Fibroblast of skin of left quadriceps (primary cell): ENCODE measurements at places on chromosomes 6 and 20.

- no peak for DNase-seq
These were observed 53.4 kb downstream of the MRPL14 start for GRCh38 chr6:44073612-44074438.

- no peak for DNase-seq
These were observed 185.0 kb downstream of the HS3ST5 start for GRCh38 chr6:114157848-114158247.

DNA sequence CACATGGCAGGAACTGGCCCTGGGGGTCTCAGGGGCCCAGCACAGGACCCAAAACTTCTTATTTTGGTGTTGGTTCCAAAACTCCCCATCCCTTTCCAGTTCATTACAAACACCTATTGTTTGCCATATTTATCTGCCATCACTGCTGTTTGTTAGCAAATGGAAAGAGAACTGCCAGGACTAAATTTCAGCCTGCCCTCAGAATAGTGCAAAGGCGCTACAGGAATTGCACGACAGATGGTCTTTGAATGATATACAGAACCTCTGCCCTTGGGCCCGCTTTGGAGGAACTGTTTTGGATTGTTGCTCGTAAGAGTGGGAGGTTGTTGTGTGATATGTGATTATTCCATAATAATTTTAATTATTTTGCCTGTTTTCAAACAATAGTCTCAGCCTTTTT lies 199.0 kb upstream of the FBXL4 start:
- DNase-seq: no peak

- peak; percentile 26 for DNase-seq
These were observed 13.5 kb upstream of the ZNF391 start for GRCh38 chr6:27374824-27375612.

DNA sequence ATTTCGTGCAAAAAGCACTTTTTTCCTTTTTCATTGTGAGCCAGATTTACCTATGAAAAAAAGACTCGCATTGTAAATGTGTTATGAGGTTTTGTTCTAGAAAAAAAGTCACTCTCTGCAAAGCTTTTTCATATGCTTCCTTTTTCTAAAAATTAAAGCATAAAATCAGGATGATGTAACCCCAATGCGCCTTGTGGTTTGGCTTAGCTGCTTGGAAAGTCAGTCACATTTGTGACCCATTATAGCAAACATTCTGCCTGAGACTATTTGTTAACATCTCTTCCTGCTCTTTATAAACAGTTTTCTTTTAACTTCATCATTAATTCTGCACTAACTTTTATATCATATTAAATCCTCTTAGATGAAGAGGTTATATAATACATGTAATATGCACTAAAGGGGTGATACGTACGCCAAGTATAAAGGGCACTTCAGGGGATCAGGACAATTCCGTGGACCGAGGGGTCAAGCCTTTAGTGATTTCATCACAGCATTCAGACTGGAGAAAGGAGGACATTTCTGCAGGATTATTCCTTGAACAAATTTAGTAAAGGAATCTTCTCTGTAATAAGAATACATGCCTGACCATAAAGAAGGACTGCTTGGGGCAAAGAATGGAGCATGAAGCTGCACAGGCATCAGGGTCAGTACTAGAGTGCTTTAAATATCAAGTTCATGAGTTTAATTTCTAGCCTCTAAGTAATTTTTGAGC lies 48.1 kb upstream of the SMLR1 start:
- DNase-seq: peak; percentile 76

DNA sequence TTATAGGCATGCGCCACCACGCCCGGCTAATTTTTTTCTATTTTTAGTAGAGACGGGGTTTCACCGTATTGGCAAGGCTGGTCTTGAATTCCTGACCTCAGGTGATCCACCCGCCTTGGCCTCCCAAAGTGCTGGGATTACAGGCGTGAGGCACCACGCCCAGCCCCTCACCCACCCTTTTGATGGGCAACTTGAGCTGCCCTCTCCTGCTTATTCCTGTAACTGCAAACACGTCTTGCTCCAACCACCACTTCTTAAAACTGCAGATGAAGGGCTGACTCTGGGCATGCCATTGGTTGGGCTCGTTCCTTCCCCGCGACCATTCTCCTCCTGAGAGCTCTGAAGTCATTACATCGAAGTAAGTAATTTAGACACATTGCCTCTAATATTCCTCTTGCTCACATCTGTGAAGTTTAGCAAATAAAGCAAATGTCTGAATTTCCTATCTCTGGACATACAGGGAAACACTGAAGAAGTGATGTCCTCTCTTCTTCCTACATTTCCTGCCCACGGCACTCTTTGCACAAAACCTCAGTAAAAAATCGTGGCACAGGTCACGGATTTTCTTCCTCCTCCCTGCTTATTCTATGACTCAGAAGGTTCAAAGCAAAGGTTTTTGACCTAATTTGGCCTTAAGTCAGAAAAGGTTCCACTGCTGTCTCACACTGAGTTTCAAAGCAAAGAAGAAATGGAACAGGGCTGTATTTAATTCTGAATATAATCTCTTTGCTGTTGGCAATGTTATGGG lies 117.5 kb downstream of the GMPR start:
- DNase-seq: no peak

GRCh38 chr6:118476551-118476950 lies 71.5 kb upstream of the PLN start:
- DNase-seq: no peak

DNA sequence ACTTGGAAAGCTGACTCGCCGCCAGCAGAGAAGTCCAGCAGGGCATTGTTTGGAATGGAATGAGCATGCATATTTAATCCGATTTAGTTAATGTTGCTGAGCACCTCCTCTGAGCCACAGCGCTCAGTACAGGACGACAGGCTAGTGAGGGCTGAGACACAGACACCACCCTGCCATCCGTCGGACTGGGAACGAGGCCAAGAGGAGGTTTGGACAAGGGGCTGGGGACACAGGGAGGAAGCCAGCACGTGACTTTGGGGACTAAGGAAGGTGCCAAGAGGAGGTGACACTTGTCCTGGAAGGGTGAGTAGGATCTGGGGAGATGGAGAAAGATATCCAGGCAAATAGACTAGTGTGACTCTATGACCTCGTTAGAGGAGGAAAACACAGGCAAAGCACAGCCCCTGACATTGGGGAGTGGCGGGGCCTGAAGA lies 152.5 kb upstream of the ECI2 start:
- DNase-seq: no peak

DNA sequence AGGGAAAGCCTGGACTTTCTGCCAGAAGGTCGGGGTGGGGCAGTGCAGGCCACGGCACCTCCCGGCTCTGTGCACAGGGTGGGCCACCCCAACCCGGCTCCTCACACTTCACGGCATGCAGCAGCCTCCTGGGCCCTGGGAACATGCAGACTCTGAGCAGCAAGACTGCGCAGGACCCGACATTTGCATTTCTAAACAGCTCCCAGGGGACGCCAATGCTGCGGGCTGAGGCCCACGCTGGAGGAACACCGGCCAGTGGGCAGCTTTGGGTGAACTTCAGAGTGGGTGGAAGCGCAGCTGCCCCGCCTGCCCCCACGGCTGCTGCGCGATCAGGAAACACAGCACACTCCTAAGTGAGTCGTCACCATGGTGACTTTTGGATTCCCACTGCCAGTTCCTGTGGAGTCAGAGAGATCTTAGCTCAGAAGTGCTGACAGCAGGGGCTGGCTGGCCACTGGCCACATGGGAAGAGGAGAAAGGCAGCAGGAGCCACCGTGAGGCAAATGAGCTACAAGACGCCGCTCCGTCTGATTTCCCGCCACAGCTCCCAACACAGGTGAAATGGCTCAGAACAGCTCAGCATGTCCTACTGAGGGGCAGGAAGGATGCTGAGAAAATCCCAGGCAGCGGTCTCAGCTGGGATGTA lies 52.1 kb downstream of the RNASET2 start:
- no peak for DNase-seq

DNA sequence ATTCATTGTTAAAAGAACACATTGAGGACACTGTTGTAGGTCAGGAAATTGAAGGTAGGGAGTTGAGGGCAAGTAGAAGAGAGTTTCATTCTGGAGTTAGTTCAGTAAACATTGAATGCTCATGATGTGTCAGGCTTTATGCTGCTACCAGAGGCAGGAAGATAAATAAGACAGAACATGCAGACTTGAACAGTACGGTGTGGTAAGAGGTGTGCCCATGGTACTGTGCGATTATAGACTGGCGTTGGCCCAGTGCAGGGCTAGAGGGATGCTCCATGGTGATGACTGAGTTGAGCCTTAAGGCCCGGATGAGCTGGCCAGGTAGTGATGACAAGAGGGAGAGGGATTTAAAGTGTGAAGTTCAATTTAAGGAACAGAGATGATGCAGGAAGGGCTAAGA lies 50.8 kb downstream of the CARMIL1 start:
- DNase-seq: no peak

GRCh38 chr20:2234598-2235191 lies 61.1 kb upstream of the TGM3 start:
- DNase-seq: no peak

GRCh38 chr6:113315165-113315564 lies 542.0 kb upstream of the MARCKS start:
- DNase-seq: no peak

GRCh38 chr20:19806806-19807190 lies 48.7 kb downstream of the RIN2 start:
- no peak for DNase-seq

- DNase-seq: peak; percentile 96
These were observed 26.2 kb downstream of the ARHGAP18 start for GRCh38 chr6:129683601-129684322.

- DNase-seq: no peak
These were observed 45.3 kb upstream of the STXBP5 start for GRCh38 chr6:147158881-147159280.

GRCh38 chr6:81842254-81842653 lies 89.8 kb upstream of the TENT5A start:
- no peak for DNase-seq

DNA sequence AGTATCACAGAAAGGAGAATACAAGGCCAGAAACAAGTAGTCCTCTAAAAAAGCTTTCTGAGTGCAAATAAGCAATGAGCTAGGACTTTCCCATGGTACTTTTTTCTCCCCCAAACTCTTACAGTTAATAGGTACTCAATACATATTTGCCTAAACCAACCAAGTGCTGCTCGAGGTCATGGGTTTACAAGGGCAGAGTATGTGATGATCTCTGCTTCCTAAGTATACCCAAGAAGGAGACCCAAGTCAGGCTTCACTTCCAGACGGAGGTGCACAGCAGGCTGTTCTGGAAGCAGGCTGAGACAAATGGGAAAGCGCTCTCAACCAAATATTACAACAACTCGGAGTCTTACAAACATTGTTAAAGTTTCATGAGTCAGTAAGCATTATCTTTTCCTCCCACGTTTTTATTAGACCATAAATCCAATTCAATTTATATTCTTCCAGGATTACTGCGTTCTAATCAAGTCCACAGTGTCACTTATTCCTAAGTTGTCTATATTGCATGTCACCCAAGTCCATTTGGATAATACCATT lies 8.1 kb downstream of the FYN start:
- DNase-seq: no peak

- DNase-seq: no peak
These were observed 1296.8 kb upstream of the EYS start for GRCh38 chr6:67003844-67004243.

- DNase-seq: no peak
These were observed 56.5 kb upstream of the MAP3K7 start for GRCh38 chr6:90643381-90643780.

GRCh38 chr6:40832691-40833090 lies 206.3 kb downstream of the UNC5CL start:
- no peak for DNase-seq

DNA sequence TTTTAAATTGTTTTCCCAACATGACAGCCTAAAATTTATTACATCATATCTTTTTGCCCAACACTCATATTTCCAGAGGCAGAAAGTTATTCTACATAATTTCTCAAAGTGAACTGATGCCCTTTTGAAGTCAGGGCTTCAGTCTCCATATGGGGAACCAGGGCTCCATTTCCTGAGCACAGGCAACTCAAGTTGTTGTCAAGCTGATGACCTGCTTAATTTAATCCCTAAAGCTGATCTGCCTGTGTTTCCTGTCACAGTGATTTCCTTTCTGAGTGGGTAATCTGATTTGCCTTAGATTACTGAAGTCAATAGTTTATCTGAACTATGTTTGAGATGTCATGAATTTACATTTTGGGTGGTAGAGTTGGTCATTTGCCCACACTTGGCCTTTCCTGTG lies 932.1 kb upstream of the MANEA start:
- DNase-seq: no peak

DNA sequence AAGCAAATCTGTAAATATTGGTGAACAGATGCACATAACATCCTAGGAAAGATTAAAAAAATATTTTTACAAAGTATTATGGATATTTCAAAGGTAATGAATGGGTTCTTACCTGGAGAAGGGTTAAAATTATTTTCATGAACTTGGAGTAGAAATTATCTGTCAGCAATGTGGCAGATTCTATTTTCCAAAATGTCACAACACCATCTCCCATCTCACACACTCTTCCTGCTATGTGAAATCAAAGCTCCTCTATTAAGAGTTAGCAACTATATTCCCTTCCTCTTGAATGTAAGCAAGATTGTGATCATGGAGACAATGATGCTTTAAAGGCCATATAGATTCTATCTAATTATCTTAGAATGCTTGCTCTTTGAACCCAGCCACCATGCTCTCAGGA lies 304.5 kb downstream of the EYS start:
- DNase-seq: no peak

GRCh38 chr6:78554341-78554740 lies 313.0 kb upstream of the IRAK1BP1 start:
- no peak for DNase-seq

DNA sequence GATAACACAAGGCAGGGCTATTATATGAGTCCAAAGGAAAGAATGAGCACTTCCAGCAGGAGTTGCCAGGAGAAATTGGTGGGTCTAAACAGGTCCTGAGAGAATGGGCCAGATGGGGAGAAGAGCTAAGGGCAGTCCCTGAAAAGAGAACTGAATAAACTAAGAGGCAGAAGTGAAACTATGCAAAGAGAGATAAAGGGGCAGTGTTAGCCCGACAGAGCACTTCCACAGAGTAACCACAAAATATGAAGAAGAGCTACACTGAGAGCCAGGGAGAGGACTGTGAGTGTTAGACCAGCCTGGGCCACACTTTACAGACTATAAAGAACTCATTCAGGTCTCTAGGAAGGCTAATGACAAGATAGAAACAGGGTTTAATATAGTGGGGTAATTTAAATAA lies 43.8 kb downstream of the RALGAPA2 start:
- no peak for DNase-seq
